ENCODE measurements at places on chromosomes 16 and 17.

DNA sequence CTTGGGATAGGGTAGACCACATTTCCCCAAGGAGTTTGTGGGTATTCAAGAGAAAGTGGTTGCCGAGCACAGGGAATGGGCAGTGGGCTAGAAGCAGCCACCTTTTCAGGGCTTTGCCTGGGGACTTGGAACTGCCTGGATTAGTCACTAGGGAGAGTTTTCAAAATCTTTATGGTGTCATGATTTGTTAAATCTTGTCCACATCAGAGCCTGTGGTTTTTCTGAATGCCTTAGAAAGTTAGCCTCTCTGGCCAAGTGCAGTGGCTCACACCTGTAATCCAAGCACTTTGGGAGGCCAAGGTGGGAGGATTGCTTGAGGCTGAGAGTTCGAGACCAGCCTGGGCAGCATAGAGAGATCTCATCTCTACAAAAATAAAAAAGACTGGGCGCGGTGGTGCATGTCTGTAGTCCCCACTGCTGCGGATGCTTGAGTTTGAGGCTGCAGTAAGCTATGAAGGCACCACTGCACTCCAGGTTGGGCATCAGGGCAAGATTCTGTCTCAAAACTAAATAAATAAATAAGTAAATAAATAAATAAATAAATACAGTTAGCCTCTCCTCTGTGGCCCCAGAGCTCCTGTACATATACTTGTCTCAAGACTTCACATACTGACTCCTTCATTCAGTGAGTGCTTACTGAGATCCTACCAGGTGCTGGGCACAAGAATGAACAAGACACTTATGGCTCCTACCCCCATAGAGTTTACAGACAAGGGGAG lies 76.3 kb upstream of the HNF1B start:
- DNase-seq: no peak

DNA sequence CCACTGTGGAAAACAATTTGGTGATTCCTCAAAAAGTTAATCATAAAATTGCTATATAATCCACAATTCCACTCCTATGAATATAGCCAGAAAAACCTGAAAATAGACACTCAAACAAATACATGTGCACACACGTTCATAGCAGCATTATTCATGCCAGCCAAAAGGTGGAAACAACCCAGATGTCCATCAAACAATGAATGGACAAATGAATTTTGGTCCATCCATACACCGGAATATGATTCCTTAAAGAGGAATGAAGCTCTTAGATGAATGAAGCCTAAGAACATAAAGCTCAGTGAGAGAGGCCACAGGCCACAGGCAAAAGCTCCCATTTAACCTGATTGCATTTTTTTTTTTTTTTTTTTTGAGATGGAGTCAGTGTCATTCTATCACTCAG lies 114.6 kb upstream of the TNRC6C start:
- no peak for DNase-seq

DNA sequence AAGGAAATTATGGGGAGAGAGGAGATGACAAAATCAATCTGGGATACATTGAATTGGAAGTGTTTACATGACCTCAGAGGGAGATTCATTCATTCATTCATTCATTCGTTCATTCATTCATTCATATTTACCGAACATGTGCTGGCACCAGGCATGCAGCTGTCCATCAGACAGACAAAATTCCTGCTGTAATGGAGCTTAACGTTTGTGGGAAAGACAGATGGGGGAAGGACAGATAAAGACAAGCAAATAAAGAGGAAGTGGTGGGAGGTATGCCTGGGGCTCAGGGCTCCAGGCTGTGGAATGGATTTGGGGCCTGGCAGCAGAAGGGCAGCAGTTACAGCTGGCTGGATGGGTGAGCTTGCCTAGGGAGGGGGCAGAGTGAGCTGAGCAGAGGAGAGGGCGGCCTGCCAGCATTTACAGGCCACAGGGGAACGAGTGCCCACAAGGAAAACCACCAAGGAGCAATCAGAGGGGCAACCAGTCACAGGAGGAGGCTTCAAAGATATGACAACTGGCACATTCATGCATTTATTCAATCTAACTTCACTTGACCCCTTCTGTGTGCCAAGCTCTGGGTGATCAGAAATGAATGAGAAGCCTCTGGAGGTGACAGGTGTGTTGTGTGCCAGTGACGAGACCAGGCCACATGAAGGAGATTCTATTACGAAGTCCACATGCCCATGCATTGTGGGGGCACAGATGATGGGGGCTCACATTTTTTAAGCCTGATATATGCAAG lies 48.5 kb downstream of the ARHGAP27 start:
- DNase-seq: no peak

DNA sequence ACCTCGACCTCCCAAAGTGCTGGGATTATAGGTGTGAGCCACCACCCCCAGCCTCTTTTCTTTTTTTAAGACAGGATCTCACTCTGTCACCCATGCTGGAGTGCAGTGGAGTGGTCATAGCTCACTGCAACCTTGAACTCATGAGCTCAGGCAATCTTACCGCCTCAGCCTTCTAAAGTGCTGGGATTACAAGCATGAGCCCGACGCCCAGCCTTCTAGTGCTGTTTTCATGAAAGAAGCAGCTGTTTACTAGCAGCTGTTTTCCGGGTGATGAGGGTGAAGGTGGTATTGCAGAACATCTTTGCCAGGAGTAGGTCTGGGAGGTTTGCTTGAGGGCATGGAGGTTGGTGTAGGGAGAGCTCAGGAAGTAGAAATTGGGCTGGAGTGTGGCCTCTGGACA lies 2.0 kb downstream of the ADCY7 start:
- DNase-seq: no peak

GRCh38 chr17:63772801-63773271 lies 561 bp downstream of the CCDC47 start:
- DNase-seq: no peak

GRCh38 chr17:79159471-79159870 lies 84.8 kb downstream of the ENGASE start:
- DNase-seq: no peak

DNA sequence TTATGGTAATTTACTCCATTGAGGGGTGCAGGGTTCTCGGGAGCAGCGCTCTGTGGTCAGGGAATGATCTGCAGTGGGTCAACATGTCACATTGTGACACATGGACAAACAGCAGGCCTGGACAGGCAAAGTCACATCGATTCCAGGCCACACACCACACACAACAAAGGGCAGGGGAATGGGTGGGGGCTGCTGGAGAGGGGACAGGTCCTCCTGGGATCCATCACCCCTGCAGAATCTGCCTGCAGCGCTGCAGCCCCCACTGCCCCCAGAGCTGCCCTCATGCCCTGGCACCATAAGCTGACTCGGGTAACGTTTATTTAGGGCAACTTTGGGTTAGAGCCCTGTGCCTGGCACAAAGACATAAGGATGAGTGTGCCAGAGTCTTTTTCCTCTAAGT lies 9.1 kb downstream of the PEMT start:
- no peak for DNase-seq

- DNase-seq: peak; percentile 84
These were observed at the start of gene LIMD2 for GRCh38 chr17:63699638-63700527. TSS of gene LIMD2 (minus strand) at chr17:63700125. CDS start at chr17:63699298, 827 bp downstream.

GRCh38 chr17:36879027-36879426 lies 58.2 kb upstream of the LHX1 start:
- no peak for DNase-seq

DNA sequence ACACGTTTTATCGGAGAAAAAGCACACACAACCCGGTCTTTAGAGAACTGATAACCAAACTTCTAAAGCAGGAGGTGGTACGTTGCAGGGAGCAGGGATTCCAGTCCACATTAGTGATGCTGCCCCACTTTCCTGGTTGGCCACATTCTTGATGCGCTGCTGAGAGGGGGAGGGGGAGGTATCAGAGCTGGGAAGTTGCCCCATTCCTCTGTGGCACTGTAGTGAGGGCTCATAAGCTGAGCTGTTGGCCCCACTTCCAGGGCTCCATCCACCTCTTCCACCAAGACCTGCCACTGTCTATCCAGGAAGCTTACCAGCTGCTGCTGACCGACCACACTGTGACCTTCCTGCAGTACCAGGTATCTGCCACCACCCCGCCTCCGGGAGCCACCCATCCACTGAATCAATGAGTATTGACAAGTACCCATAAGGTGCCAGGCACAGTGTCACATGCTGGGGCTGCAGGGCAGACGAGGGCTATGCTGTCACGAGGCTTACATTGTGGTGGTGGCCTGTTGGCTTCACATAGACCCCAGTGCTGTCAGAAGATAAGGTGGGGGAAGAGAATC lies 1.1 kb downstream of the TSEN54 start:
- DNase-seq: peak; percentile 53

DNA sequence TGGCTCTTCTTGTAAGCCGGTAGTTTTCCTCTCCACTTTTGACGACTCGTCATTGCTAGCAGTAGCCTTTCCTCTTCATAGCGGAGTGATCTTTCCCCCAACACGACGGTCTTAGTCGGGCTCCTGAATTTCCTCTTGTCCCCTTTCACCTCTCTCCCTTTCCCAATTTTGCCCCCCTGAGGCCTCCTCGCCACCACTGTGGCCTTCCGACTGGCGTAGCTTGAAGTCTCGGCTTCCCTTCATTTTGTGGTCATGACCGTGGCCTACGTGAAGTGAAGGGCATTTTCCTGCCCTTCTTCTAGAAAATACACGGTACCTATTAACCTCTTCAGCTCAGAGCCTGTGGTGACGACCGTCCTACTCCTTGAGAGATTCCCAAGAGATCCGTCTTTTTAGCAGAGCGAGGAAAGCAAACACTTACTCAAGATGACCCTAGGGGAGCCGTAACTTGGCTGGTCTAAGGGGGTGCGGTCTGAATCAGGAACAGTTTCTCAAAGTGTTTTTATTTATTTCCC lies 787 bp downstream of the PRKAR1A start:
- DNase-seq: no peak

DNA sequence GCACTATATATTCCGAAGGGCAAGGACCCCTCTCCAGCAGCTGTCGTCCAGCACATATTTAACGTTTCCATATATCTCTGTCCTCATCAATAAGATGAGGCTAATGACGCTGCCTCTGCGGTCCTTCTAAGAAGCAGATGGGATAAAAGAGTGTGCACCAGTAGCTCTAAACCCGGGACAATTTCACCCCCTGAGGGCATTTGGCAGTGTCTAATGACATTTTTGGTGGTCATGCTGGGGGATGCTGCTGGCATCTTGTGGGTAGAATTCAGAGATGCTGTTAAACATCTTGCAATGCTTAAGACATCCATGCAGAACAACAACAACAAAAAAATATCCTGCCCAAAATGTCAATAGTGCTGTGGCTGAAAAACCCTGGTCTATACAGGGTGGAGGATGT lies 372.9 kb downstream of the CDH13 start:
- no peak for DNase-seq

- peak; percentile 61 for DNase-seq
These were observed 25.3 kb upstream of the UBE2I start for GRCh38 chr16:1283996-1284616.

DNA sequence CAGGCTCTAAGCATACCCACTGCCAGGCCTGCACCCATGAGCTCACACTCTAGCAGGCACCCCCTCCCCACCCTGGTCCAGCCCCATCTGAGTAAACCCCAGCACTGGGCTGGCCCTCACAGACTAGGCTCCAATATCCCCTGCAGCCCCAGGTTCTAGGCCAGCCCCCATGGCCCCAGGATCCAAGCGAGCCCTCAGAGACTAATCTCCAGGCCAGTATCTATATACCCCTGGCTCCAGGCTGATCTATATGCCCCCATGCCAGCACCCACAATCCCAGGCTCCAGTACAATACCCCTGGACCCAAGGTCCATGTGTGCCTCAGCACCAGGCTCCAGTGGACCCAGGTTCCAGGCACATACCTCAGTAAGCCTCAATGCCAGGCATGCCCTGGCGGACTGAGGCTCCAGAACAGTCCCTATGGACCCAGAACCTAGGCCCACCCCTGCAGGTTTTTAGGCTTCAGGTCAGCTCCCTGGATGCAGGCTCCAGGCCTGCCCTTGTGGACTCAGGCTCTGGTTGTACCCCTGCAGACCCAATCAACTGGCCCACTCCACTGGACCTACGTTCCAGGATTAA lies 38.5 kb downstream of the POLR3E start:
- no peak for DNase-seq

GRCh38 chr16:521381-522210 lies 5.9 kb upstream of the CAPN15 start:
- DNase-seq: no peak
